Posterior cingulate gyrus (tissue), 11 donors: ENCODE measurements at places on chromosomes 7 and 10.

DNA sequence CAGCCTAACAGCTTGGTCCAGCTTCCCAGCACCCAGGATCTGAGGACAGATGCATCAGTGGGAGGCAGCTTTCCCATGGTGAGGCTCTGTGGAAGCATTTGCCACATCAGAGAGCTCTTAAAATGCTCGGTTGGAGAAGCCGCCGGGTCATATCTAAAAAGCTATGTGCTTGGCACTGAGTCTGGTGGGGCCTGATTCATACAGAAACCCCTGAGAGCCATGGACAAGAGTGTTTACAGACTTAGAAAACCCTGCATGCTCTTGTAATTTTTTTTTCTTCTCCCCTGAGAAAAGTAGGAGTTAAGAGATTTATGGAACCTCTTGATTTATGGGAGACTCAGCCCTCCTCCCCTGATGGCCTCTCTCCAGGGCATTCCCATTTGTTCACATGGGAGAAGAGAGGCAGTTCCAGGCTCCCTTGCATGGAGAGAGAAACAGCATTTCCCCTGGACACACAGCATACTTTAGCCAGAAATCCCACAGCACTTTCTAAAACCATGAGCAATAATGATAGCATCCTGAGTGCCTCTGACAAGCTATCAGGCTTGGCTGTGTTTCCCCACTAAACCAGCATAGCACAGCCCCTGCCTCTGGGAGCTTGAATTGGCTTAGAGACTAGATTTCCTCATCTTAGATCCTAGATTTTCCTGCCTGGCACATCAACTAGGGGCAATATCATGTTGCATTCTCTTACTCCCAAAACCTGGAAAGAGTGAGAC lies 322.1 kb upstream of the AUTS2 start:
- DNase-seq: no peak

GRCh38 chr10:31381766-31382316 lies 62.8 kb downstream of the ZEB1 start:
- no peak for DNase-seq

DNA sequence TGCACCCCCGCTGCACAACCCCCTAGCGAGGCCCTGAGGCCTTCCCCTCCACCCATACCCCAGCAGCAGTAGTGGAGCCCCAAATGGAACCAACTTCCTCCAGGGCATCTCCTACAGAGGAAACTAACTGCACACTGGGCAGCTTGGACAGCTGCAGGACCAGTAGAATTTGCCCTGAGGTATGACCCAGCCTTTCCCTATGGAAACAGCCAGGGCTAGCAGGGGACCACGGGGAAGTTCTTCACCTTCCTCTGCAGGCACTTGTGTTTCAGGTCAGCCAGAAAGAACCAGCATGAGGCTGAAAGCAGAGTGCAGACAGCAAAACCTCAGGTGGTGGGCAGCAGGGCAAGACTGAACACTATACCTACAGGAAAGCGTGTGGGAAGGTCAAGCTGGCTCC lies 5.7 kb upstream of the EEPD1 start:
- no peak for DNase-seq

GRCh38 chr10:96814264-96814663 lies 17.8 kb upstream of the LCOR start:
- no peak for DNase-seq

GRCh38 chr10:107741971-107742370 lies 577.5 kb upstream of the SORCS1 start:
- no peak for DNase-seq

DNA sequence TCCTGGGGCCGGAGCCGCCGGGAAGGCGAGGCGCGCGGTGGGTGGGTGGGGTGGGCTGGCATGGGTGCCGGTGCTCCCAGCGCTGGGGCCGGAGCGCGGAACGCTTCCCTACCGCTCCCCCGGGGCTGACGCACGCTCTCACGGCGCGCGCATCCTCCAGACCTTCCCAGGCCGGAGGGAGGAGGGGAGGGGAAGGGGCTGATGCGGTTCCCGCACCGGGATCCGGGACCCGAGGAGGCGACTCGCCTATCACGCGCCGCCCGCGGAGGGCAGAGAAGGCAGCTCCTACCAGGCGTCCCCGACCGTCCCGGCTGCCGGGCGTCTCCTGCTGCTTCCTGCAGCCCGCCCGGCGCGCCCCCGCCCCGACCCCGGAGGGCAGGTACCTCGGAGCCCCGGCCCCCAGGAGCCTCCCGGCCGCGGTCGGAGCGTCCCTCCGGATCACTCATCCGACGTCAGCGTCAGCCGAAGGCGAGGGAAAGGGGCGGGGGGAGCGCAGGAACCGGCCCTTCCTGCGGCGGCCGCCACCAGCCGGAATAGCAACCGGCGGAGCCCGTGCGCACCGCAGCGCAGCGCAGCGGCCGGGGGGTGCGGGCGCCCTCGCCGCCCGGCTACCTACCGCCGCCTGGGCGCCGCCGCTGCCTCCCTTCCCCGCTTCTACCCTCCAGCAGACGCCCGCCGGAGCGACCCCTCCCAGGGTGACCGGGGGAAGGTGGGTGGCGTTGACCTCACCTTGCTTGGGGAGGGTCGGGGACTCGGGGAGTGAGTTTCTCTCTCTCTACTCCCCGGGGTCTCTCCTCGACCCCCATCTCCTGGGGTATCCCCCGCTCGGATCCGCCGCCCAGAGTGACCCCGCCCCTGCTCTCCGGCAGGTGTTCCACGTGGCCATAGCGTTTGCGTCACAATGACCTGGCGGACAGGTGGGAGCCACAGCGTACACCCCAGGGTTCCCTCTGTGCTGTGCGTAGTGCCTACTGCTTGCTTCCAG lies at the start of gene ICA1:
Gene ICA1, minus strand, starts transcription at position 457 of the 985 bp plus-strand sequence. CDS start 26,241 bp downstream, outside the sequence.
- DNase-seq: peak; percentile 77

DNA sequence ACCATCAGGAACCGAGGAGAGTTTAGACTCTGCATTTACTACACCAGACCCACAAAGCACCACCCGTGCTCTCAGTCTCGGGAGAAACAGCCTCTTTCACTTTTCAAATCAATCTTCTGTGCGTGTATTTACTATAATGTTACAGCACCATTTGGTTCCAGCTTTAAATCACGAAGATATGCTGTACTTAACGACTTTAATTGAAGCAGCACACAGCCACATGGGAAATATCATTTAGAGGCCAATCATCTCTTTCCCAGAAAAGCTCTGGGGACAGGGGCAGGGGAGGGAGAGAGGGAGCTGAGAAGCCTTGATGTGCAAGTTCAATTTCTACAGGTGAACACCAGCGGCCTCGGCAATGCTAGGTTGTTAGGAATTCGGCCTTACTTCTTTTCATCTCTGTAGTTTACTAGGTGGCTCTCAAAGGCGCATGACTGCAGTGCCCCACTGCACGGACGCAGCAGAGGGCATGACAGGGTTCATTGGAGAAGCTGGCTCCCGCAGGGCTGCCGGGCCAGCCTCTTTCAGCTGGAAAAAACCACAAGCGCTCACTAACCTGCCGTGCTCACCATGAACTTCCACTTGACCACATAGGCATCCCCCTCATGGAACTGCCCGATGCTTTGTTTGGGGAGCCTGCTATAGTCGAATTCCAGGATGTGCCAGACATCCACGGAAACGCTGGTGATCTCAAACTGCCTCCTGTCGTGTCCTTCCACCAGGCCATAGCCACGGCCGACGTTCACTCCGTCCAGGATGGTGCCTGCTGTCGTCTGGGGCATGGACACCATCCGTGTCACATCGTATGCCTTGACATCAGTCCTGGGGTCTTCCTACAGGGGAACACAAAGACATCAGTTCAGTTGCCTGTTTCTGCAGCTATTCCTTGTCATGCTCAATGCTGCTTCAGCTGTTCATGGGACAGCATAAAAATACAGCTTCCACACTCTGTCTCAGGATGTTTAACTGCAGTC lies 154.5 kb downstream of the SVIL start:
- no peak for DNase-seq

- DNase-seq: peak; percentile 66
These were observed 199.8 kb downstream of the MAD1L1 start for GRCh38 chr7:2032876-2033407.

DNA sequence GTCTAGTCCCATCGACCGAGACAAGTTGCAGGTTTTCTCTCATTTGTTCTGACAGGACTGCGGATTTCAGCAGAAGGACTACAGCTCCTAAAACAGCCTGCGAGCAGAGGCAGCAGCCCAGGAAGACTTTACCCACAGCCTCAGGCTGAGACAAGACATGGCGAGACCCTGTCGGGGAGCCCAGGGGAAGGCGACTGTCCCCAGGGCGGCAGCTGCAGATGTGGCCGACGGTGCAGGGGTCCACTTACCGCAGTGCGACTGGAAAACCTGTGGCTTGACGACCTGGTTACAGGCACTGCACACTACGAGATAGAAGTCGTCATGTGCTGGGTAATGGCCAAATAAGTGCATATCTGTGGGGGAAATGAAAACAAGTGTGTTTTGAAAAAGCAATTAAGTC lies 88.0 kb downstream of the ATXN7L1 start:
- no peak for DNase-seq

GRCh38 chr7:150642926-150643325 lies 10.7 kb upstream of the GIMAP6 start:
- no peak for DNase-seq

- DNase-seq: no peak
These were observed 240.2 kb upstream of the KLF14 start for GRCh38 chr7:130974169-130974568.
